ENCODE measurements at places on chromosomes 7 and 10.

- ATAC-seq: no peak
Measured at GRCh38 chr7:83451501-83452045, 197.4 kb downstream of the SEMA3E start.

GRCh38 chr7:113094517-113095249 lies 8.1 kb upstream of the GPR85 start:
- no peak for ATAC-seq

- no peak for ATAC-seq
Measured at GRCh38 chr7:31051598-31052486, at the start of gene ADCYAP1R1. TSS of gene ADCYAP1R1 (plus strand) at chr7:31052308. CDS start at chr7:31063265, 10,957 bp downstream.

DNA sequence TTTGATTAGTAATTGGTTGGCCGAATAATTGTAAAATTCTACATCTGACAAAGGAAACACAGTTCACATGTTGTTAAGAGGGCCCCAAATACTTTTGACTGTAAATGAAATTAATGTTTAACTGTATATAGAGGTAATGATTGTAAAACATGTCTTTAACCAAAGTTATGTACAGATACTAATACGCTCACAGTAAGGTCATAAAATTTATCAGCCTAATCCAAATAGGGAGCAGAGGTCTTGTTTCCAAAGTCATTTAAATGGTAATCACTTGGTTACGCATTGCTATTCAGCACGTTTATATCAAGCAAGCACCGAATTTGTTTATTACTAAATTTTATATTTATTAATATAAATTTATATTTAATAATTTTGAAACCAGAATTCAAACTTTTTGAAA lies 1.4 kb downstream of the PHYHIPL start:
- ATAC-seq: no peak

- ATAC-seq: no peak
Measured at GRCh38 chr10:89867964-89868363, 166.6 kb downstream of the KIF20B start.

GRCh38 chr10:128310971-128311658 lies 184.9 kb upstream of the MKI67 start:
- no peak for ATAC-seq
